ENCODE measurements at places on chromosomes 1 and 21. TPM values are rescaled to one million over a fixed set of nuclear protein-coding genes. Genes with fewer than 3 reads are reported as not detected.

- H3K4me3 ChIP-seq: no peak overlapping the region
- H3K27me3 ChIP-seq: peaks cover 48% of the 10 kb centered on the region
- no peak for DNase-seq
- H3K36me3 ChIP-seq: peaks cover 7% of the 10 kb centered on the region
Measured at GRCh38 chr1:158952416-158952815, 21.1 kb downstream of the PYHIN1 start.

The EVA1B gene
- total RNA-seq: 41.5 TPM

The BRDT gene
- 0.13 TPM for total RNA-seq

GRCh38 chr1:85898861-85899260 is 190.6 kb upstream of the ZNHIT6 start:
- DNase-seq: no peak
- no peak overlapping the region for H3K4me3 ChIP-seq
- no peaks in the 10 kb centered on the region for H3K4me1 ChIP-seq
- H3K27me3 ChIP-seq: no peaks in the 10 kb centered on the region

DNA sequence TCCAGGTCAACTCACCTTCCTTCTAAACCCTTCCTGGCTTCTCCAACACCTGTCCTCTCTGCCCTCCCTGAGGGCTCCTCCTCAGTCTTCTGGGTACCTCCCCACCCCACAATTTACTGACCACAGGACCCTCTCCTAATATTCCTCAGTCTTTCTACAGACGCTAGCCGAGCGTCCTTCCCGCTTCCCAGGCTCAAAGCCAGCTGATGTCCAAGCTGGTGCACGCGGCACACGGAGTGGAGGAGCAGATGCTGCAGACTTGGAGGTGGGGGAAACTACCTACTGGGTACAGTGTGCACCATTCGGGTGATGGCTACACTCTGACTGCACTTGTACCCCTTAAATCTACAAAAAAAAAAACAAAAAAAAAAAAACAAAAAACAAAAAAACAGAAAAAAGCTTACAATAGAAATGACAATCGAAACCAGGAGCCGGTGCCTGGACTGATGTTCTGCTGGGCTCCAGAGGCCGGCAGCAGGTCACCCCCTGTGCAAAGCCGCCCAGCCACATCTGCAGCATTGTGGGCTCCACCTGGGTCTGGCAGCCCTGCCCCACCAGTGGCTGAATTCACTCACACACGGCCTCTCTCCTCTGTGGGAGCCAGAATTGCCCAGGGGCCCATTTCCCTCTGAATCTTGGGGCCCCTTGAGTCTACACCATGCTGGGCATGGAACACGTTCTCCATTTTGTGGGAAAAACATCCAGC is 7.0 kb downstream of the TRIM11 start:
- H3K27me3 ChIP-seq: no peaks in the 10 kb centered on the region
- peaks cover 47% of the 10 kb centered on the region for H3K36me3 ChIP-seq
- no peak overlapping the region for H3K27ac ChIP-seq
- no peak for DNase-seq
- H3K4me1 ChIP-seq: peaks cover 11% of the 10 kb centered on the region
- H3K4me3 ChIP-seq: no peak overlapping the region

- H3K27me3 ChIP-seq: no peaks in the 10 kb centered on the region
- DNase-seq: no peak
- H3K4me3 ChIP-seq: no peak overlapping the region
- peaks cover 86% of the 10 kb centered on the region for H3K36me3 ChIP-seq
- H3K4me1 ChIP-seq: peaks cover 74% of the 10 kb centered on the region
Measured at GRCh38 chr1:39003281-39003680, 12.2 kb downstream of the AKIRIN1 start.

DNA sequence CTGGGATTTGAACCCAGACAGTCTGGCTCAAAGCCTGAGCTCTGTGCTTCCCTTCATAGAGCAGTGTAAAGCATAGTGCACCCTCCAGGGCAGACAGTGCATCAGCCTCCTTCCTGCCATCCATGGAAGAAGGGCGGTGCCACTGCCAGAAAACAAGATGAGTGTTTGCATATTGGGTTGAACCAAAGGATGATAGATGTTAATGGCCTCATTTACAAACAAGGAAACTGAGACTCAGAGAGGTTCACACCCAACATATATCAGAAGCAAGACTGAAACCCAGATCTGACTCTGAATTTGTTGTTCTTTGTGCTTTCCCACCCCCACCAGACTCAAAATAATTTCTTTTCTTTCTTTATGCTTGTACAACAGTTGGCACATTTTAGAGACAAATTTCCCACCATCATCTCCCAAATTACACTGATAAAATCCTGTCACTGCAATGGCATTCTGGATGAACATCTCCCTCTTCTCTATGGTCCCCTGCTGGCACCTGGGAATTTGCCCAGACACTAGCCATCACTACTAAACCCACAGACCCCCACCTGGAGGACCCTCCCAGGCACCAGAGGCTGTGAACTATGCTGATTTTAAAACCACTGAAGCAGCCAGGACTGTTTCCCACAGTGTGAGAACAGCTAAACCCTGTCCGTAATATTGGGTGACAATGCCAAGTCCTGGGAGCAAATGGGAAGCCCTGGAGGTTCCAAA is 45.4 kb upstream of the MPZL1 start:
- no peak for DNase-seq
- H3K36me3 ChIP-seq: no peaks in the 10 kb centered on the region
- H3K27ac ChIP-seq: no peak overlapping the region
- H3K27me3 ChIP-seq: no peaks in the 10 kb centered on the region
- no peak overlapping the region for H3K4me3 ChIP-seq
